ENCODE measurements at places on chromosomes 12 and 14.

- no peak for DNase-seq
Observed at GRCh38 chr12:31318657-31319269, 7.2 kb downstream of the SINHCAF start.

DNA sequence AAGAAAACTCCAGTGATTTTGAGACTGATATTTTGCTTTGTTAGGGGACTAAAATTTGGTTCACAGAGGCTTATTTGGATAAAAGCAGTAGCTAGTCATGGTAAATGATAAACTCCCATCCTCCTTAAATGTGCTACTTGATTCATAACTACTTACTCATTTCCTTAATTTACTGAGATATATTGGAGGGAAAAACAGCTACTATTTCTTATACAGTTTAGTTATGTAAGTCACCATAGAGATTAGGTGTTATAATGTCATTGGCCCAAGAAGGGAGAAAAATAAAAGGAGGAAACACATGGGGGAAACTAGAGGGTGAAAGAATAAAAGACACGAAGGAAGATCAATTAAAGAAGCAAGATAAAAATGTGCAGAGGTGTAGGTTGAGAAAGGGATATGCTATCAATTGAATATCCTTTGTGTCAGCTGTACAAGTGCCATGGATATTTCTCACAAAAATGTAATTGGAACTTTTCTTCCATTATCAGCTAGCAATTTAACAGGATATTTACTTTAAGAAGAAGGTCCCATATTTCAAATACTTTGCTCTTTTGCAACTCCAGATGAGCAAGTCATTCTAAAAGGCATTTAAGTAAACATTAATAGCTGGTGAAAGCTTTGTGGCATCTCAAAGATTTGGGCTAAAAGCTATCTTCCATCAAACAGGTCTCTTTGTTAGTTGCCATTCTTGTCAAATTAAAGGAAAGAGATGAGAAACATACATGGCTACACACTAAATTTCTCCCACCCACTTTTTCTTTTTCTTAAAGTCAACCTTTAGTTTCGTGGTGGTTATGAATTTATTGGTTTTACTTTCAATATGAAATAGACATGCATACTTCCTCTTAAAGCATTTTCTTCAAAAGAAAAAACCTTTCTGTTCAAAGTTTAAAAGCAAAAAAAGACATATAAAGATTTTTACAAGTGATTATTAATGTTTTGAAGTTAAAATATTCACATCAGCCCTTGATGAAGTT, 439.5 kb downstream of the CCER1 start:
- DNase-seq: no peak

GRCh38 chr14:105185973-105186372, 4.9 kb upstream of the NUDT14 start:
- no peak for DNase-seq

DNA sequence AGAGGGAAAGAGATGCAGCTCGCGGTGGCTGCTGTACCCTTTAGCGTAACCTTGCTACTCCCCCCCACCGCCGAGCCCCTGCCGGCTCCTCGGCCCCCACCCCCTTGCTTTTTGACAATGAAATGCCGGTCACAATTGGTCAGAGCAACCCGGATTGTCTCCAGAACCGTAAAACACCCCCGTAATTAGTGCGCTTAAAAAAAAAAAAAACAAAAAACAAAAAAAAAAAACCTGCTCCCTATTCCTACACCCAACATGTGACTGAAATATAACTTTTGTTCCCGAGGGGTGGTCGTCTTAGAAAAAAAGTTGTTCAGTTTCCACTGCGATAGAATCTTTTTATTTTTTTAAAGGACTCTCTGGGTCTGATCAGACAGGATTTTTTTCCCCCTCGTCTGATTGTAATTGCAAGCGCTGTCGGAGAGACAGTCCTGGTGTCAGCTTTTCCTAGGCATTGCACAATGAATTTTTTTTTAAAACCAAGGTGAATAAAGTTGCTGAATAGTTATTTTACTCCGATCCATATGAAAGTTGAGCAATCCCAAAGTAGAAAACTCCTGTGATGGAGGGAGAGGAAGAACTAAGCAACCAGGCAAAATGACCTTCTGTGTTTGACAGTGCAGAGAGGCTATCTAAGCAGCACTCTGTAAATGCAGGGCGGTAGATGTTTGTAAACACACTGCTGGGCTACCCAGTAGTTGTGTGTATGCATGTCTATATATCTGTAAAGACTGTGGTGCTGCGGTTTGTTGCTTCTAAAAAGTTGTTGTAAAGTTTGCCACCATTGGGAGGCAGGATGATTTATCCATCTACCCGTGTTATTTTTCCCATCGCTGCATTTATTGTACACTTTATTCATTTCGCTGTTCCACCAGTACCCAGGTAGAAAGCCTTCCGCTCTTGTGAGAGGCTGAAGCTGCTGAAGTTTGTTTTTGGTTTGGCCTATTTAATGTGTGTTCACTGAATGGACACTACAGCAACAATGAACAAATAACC, 1.1 kb downstream of the ETV6 start:
- DNase-seq: no peak

DNA sequence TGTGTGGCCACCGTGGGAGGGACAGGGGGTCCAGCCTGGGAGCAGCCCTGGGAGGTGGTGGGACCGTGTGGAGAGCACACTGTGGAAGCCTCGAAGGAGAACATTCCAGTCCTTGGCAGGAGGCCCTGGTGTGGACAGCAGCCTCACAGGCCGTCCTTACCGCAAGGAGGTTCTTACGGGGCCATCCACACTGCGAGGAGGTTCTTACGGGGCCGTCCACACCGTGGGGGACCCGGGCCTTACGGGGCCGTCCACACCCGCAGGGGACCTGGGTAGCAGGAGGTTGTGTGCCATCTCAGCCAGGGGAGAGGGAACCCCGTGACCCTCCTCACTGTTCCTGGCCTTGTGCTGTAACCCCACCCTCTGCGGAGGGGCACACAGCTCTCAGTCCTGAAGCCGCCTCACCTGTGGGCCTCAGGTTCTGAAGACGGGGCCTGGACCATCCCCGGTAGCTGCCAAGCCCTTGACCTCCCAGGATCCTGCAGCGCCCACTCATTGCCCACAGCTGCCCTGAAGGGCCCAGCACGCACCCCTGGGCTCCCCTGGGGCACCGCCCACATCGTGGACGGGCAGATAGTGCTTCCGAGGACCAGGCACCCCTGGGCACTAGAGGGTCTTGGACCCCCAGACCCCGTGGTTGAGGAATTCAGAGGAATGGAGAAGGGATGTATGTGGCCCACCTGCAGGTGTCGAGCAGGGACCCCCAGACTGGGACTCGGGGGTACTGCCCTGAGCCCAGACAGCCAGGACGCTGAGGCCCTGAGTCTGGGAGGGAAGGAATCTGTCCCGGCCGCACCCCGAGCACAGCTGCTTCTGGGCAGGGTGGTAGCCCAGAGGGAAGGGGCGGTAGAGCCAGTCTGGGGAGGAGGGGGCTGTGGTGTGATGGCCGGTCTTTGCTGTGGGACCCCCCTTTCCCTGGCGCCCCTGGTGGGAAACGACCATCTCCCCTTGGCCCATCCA, 37.3 kb downstream of the LRCOL1 start:
- no peak for DNase-seq

DNA sequence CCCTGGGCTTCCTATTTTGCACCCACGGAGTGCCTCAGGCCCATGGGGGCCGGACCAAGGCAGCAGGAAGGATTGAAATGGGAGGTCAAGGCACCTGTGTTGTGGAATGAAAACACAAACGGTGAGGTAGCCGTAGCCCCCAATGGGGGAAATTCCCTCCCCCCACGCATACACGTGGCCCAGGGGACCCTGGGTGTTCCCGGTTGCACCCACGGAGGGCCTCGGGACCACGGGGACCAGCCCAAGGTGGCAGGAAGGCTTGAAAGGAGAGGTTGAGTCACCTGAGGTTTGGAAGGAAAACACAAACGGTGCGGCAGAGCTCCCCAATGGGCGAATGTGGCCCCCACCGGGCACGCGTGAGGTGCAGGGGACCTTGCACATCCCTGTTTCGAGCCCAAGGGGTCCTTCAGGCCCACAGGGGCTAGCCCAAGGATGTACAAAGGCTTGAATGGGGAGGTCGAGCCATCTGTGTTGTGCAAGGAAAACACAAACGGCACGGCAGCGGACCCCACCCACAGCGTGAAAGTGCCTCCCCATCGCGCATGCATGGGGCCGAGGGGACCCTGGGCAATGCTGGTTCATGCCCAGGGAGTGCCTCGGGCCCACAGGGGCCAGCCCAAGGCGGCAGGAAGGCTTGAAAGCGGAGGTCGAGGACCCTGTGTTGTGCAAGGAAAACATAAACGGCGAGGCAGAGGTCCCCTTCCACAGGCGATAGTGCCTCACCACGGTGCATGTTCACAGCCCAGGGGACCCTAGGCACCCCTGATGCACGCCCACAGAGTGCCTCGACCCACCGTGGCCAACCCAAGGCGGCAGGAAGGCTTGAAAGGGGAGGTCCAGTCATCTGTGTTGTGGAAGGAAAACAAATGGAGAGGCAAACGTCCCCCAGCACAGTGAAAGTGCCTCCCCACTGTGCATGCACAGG, 376.7 kb downstream of the ALG10 start:
- no peak for DNase-seq

DNA sequence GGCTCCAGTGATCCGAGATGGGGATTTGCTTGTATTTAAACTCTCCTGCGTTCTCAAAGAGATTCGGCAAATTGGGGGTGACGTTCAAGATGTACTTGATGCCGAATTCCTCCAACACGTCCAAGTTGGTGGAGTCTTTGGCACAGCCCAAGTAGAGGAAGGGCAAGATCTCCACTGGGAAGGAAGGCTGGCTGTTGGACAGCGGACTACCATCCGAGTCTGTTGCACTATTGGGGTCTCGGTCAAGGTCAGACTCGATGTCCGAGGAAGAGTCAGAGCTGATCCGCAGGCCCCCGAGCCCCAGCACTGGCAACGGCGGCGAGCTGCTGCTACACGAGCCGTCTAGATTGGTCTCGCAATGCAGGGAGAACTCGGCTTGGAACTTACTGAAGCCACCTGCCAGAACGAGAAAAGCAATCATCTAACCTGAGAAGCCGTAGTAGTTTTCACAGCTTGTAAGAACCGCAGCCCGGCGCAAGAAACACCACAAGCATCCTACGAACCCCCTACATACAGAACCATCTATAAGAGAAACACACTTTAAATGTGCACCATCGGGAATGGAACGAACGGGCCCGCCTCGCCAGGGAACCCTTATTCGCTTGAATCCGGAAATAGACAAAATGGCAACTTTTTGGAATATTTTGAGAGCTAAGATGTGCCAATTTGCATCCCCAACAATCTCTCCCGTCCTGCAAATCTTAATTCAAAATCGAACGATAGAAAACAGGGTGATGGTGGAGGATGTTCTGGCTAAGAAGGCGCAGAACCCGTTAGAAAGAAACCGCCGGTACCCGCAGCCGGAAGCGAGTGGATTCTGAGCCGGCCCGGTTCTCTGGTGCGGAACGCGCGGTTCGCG, 1.4 kb downstream of the DUSP6 start:
- no peak for DNase-seq

DNA sequence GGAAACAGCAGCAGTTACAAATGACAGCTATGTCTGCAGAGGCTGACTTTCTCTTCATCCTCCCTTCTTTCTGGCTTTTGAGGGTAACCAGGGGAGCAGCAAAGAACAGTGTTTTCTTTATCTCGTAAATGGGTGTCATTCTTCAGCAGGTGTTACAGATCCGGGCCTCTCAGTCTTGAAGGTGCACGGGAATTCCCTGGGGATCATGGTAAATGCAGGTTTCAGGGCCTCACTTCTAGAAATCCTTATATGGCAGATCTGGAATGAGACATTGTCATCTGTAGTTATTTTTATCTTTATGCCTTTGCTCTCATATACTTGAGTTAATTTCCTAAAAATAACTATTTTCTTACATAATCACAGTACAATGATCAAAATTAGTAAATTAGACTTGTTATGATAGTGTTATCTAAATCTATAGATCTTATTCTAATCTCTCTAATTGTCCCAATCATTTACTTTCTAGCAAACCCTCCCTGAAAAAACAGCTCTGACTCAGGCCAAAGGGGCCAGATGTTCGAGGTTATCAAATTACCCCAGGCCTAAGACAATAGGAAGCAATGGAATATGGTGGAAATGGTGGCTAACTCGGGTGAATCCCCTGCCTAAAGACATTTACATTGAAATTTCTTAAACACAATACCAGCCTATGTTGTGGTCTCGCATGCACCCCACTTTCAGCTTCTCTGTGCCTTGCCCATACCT, 145.0 kb downstream of the CAND1 start:
- DNase-seq: no peak

DNA sequence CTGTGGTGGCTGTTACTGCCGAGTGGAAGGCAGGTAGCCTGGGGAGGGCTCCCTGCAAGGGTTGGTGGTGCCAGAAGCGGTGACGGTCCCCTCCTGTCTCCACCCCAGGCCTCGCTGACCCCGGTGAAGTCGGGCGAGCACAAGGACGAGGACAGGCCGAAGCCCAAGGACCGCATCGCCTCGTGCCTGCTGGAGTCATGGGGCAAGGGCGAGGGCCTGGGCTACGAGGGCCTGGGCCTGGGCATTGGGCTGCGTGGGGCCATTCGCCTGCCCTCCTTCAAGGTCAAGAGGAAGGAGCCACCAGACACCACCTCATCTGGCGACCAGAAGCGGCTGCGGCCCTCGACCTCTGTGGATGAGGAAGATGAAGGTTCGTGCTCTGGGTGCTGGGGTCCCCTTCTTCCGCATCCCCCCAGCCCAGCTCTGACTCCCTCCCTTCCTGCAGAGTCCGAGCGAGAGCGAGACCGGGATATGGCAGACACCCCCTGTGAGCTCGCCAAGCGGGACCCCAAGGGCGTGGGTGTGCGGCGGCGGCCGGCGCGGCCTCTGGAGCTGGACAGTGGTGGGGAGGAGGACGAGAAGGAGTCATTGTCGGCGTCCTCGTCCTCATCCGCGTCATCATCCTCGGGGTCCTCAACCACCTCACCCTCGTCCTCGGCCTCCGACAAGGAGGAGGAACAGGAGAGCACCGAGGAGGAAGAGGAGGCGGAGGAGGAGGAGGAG, 13.3 kb downstream of the SETD1B start:
- no peak for DNase-seq

DNA sequence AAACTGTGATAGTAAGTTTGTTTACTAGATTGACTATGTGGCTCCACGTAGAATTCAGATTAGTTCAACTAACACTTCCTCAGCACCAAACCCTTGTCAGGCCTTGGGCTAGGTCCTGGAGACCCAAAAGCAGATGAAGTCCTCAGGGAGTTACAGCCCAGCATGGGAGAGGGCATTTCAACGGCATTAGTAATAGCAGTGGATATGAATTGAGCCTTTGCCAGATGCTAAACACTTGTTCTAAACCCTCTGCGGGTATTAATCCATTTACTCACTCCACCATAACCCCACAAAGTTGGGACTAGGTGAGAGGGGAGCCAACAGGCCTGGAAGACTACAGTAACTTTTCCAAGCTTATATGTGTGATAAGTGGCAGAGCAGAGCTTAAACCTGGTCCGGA, 714.6 kb downstream of the DIO2 start:
- no peak for DNase-seq

- no peak for DNase-seq
Observed at GRCh38 chr14:75906680-75907280, 75.0 kb downstream of the TGFB3 start.

- DNase-seq: no peak
Observed at GRCh38 chr12:15956413-15957185, 45.5 kb downstream of the DERA start.
